ENCODE measurements at places on chromosomes 13 and 19.

DNA sequence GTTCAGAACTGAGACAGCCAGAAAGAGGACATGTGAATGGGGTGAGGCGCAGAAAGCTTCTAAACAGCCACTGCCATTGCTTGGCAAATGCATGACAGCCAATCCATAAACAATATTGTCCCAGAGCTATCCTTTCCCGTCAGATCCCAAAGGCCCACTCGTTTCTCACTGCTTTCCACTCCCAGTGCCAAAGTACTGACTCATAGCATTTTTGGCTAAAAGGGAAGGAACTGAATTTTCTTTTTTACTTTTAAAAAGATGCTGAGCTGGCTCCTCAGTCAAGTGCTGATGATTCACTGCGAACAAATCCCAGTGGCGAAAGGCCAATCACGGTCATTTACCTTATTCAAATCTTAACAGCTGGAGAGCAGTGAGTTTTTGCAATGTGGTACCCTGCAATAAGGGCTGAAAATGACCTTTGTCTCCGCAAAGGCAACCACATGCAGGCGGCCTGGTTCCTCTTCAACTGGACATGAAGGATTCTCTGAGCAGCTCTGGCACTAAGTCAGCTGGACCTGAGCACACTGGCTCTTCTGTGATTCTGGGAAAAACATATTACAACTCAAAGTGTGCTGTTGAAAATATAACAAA is 151.7 kb downstream of the DCLK1 start:
- no peak for DNase-seq

DNA sequence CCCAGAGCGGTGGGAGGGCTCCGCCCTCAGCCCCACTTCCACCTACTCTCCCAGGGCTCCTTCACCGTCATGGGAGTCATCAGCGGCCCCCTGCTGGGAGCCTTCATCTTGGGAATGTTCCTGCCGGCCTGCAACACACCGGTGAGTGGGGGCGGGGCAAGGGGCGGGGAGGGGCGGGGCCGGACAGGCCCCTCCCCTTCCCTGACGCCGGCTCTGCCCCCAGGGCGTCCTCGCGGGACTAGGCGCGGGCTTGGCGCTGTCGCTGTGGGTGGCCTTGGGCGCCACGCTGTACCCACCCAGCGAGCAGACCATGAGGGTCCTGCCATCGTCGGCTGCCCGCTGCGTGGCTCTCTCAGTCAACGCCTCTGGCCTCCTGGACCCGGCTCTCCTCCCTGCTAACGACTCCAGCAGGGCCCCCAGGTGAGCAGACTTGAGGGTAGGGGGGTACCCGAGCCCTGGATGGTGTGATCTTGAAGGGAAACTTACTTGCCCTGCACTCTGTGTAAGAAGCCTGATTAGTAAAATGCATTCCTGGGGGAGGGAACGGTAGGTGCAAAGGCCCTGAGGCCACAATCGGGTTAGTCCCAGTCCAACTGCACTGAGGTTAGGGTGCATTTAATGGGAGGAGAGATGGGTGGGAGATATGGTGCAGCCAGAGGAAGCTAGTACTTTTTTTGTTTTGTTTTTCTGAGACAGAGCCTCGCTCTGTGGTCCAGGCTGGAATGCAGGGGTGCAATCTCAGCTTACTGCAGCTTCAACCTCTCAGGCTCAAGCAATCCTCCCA is 12.1 kb downstream of the SLC5A5 start:
- no peak for DNase-seq

DNA sequence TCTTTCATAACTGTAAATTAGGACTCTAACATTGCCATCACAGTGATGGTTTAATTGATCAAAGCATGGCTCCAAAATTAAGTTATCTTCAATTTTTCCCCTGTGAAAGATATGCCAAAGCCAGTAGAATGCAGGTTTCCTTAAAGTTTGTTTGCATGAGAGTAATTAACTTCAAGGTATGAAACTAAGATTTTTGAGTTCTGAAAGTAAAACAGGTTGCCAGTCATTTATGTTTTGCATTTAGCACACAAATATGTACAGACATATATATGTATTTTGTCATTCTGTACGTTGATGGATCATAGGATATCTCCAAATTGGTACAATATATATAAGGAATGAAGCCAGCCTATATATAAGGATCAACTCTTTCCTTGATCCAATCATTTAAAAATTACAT is 23.6 kb upstream of the NDFIP2 start:
- DNase-seq: no peak

DNA sequence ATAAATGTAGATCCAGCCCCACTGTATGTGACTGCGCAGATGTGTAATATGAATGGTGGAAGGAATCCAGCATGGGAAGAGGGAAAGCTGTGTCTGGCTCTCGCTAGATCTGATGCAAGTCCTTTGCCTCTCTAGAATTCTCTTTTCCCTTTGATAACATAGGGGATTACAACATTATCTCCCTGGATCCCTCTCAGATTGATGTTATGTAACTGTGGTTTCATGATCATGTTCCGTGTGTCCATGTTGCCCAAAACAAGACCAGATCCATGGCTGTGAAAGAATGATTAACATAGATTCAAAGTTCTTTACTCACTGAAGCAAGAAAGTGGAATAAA is 184.0 kb upstream of the UBL3 start:
- no peak for DNase-seq

GRCh38 chr13:109000207-109000606 is 370.8 kb downstream of the MYO16 start:
- no peak for DNase-seq

- no peak for DNase-seq
These were observed 72.0 kb upstream of the KCTD15 start for GRCh38 chr19:33724721-33725060.

DNA sequence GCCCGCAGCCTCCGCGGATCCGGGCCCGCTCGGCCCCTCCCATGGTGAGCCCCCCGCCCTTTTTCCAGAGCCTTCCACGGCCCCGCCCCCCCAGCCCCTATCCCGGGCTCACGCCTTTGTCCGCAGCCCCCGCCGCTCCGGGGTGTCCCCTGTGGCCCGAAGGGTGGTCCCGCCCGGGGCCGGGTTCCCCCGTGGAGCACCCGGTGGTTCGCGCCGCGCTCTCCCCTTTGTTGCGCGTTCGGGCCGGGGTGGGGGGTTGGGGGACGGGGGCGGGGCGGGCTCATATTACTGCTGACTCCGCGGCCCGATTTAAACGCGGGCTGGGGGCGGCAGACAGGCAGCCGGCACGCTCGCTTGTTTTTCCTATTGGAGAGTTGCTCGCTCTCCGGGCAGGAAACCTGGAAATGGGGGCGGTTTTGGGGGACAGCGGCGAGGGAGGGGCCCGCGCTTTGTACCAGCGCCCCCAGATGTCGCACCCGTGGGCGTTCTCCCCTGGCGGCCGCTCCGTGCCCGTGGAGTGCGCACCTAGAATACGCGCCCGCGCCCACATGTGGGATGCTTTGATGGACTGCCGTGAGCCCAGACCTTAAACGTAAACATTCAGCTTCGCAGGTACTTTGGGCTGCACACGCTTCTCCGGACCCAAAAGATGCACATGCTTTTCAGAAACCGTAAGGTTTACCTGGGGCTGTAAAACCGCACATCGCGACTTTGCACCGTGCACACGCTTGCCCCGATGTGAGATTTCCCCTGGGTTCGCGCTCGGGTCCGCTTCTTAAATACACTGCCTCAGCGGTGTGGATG is 699 bp downstream of the PTOV1 start:
- DNase-seq: no peak

- DNase-seq: no peak
These were observed 47.9 kb downstream of the KDM4B start for GRCh38 chr19:5016781-5017180.

- DNase-seq: no peak
These were observed 727.6 kb upstream of the ARGLU1 start for GRCh38 chr13:107295416-107296140.

DNA sequence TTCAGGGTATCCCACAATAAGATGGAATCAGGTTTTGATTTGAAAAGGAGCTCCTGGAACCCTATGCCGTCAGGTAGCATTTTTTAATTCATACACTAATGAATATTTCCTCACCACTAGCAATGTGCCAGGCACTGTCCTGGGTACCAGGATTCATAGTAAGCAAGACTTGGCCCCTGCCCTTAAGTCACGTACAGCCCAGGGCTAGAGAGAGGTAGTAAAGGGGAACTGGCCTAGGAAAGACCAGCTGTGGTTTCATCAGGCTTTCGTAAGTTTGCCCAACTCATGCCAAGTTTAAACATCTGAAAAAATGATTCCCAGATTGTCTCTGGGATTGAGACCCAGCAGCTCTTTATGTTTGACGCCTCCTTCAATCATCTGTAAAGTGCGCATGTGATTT is 45.9 kb upstream of the AMER2 start:
- no peak for DNase-seq

GRCh38 chr13:27174766-27175455 is 3.3 kb upstream of the USP12 start:
- no peak for DNase-seq

Measured in NCI-H460 (cell line).